Ureter (tissue), 1 donor: ENCODE measurements at places on chromosomes 2 and 18. TPM values are rescaled to one million over a fixed set of nuclear protein-coding genes. Genes with fewer than 3 reads are reported as not detected.

DNA sequence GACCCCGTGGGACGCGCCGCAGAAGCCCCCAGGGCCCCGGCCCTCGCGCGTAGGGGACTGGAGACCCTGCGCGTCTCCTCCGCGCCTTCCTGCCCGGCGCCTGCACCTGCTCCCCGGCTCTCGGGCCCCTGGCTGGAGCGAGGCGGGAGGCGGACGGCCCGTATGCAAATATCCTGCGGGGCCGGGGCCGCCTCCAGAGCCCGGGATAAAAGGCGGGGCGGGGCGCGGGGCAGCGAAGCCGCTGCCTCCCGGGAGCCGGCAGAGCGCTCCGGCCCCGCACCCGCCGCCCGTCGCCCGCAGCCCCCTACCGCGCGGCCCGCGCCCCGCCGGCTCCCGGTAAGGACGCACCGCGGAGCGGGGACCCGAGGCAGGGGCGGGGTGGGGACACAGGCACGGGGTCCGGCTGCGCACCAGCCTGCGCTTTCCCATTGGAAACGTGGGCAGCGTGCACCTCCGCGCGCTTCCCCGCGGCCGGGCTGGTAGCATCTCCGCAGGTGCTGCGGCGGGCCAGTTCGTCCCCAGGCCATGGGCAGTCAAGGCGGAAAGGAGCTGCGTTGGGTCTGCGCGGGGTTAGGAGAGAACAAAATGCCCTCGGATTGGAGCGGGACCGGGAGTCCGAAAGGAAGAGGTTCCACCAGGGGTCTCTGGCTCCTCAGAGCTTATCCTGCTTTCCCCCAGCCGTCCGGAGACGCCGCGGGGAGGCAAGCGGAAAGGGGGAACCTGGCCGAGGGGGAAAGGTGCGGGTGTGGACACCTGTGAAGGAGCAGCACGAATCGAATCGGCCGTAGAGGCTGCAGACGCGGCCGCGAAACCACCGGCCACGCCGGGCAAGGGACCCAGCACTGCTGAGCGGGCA is at the start of gene ATP6V1C2:
Gene ATP6V1C2 (plus strand): TSS at position 235 of the 856 bp plus-strand sequence. CDS start 1,220 bp downstream, outside the sequence.
- no peak for DNase-seq

Gene KATNAL2
- 3.5 TPM for total RNA-seq

Gene HOXD4
- total RNA-seq: 22.4 TPM

Gene ESPNL
- 2.4 TPM for total RNA-seq

- DNase-seq: no peak
Observed at GRCh38 chr2:144477281-144477956, 42.5 kb downstream of the ZEB2 start.

Gene SERPINB3
- not detected for total RNA-seq

GRCh38 chr2:219484343-219485200 is 14.1 kb upstream of the GMPPA start:
- DNase-seq: no peak

Gene SOWAHC
- 19.6 TPM for total RNA-seq

DNA sequence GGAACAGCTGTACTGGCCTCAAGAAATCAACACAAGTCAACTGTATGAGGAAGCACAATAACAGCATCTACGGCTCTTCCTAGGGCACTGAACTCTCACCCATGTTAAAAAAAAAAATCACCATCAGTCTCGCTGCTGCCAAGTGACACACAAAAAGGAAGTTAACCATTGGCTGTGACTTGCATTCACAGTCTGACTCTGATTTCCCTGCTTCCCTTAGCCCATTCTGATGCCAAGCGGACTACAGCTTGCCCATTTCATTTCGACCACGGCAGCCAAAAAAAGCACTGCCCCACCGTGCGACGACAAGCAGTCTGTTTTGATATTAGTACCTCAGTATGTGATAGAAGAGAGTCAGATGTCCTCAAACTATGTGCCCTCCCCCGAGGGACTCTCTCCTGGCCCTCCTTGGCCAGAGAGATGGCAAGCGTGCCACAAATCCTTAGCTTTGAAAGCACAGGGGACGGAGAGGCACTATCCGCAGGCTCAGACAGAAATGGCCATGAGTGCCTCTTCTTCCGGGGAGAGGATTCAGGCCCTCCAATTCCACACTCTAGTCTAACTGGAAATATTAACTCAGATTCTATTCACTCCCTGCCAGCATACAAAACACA is 250.0 kb downstream of the TCF4 start:
- DNase-seq: no peak

Gene PKP4
- total RNA-seq: 142 TPM

Gene FAM237A
- total RNA-seq: not detected

DNA sequence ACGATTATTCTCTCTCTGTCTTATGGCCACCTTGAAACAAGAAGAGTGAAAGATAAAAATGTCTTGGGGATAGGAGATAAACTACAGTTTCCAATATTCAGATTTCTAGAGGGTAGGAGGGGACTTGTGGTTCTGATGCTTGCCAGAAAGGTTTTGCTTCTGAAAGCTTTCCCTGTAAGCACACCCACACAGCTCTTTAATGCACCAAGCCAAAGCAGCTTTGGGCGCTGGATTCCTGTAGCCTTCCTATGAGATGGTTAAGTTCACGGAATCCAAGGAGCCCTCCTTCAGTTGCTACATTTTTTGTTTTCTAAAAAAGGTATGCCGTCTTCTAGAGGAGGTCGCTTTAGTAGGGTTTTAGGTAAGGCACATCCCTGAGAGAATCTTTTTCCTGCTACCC is 4.9 kb downstream of the LRRTM1 start:
- no peak for DNase-seq

GRCh38 chr2:147031897-147032296 is 812.9 kb upstream of the ACVR2A start:
- DNase-seq: no peak

Gene CRYGD
- not detected for total RNA-seq

DNA sequence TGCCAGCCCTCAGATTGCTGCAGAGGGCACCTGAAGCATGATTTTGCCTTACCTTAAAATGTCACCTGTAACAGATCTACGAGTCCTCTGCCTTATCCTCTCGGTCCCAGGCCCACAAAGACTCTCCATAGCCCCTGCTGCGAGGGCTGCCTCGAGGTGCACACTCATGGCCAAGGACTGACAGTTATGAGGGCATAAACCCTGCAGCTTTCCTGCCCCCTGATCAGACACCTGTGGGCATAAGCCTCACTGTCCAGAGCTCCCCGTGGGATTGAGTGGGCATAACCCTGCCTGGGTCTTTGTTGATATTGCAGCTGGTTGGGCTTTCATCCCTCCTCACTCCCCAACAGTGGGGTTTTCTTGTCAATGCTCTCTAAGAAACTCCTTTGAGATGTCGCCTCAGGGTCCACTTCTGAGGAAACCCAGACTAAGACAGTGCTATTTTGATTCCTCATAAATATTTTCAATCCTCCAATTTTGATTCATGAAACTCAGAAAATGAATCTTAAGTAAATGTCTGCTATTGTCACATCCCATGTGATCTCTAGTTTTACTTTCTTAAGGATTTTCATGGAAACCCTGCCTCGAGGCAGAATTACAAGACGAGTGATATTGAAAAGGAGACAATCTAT is 108.5 kb upstream of the NCK2 start:
- no peak for DNase-seq

- no peak for DNase-seq
Observed at GRCh38 chr2:159637988-159638501, 21.7 kb upstream of the BAZ2B start.

- no peak for DNase-seq
Observed at GRCh38 chr2:242075696-242076095, 206.2 kb downstream of the RTP5 start.

DNA sequence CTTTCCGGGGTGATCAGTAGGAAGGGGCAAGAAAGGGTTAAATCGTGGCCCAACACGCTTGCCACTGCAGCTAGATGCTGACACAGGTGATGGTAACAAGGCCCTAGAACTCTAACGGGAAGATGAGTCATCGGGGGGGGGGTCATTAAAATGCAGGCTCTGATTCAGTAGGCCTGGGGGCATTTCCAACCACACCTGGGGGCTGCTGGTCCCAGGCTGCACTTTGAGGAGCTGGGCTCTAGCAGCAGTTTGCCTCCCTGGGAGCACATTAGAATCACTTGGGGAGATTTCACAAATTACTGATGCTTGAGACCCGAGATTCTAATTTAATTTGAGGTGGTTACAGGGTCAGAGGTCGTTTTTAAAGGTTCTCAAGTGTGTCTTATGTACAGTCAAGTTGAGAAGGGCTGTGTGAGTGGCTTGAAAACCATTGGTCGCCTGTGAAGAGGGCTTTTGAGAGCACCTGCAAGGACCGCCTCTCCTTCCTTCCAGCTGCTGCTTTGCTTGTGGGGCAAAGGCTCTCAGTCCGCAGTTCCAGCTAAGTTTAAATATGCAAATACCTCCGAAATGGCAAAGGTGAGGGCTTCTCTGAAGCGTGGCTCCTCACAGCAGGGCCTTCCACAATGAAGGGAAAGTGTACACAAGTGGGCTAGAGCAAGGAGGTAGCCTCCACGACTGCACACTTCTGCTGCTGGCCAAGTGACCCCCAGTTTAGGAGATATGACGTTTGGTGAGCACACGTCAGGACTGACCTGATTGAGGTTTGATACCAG is 128.0 kb upstream of the MSH6 start:
- DNase-seq: no peak

Gene UGT1A6
- 134 TPM for total RNA-seq

DNA sequence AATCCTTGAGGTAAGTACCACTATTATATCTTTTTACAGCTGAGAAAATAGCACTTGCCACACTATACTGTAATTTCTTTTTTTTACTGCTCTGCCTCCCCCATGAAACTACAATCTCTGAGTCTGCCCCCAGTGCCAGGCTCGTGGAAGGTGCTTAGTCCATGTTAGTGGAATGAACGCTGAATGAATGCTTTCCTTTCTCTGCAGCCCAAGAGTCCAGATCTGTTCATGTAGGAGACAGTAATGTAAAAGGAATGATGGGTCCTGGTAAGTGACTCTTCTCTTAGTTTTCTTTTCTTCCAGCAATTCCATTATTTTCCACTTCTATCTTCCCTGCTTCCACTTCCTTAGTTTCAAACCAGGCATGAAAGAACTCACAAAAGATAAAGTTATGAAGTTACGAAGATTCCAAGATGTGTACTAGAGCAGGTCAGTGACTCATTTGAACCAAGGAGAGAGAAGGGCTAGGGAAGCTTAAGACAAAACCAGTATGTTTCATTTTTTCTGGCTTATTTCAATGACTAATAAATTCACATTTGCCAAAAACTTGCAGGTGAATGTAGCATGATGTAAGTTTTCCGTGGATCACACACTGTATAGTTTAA is 46.0 kb downstream of the ARHGEF33 start:
- no peak for DNase-seq

DNA sequence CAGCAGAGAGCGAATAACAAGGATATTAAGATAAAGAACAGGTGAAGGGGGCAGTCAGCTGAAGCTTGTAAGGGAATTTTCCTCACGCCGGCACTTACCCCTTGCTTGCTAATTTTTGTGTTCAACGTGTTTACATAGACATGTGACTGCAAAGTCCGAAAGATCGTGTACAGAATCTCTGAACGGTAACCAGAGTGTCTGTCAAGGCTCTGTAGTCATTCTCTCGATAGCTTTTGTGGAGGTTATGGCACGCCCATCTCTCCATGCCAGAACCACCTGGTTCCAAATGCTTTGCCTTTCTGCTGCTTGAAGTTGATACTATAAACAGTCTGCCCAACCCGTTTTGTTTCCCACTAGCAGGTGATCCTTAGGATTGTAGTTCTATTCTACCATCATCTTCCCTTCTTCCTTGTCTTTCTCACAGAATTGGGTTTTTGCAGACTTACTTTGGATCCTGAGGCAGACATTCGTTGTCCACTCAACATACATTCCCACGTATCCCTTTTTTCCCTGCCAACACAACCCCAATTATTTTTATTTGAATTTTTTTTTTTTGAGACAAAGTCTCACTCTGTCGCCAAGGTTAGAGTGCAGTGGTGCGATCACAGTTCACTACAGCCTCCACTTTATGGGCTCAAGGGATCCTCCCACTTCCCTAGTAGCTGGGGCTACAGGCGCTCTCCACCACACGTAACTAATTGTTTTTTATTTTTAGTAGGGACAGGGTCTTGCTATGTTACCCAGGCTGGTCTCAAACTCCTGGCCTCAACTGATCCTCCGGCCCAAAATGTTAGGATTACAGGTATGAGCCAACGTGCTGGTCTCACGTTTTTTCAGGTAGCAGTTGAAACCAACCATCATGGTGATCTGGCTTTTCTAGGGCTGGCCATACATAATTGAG is 1.3 kb upstream of the USP34 start:
- DNase-seq: no peak

DNA sequence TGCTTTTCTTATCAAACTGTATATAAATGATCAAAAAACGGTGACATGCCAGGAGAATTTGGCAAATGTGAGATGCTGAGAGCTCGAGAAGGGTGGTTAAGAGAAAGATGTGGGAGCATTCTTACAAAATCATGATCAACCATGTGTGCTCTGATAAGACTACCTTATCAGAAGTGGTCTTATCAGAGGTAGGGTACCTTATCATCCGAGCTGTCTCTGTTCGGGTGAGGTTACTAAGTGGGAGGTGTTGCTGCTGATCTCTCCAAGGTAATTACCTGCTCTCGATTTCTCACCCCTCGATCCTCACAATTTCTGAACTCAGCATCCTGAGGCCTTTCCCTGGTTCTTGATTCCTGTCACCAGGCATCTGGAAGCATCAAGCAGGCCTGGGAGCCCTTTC is 813.0 kb upstream of the ID2 start:
- no peak for DNase-seq

Gene SMC6
- 14.1 TPM for total RNA-seq

- peak; percentile 59 for DNase-seq
Observed at GRCh38 chr18:75923169-75923568, 495.7 kb upstream of the SMIM21 start.

DNA sequence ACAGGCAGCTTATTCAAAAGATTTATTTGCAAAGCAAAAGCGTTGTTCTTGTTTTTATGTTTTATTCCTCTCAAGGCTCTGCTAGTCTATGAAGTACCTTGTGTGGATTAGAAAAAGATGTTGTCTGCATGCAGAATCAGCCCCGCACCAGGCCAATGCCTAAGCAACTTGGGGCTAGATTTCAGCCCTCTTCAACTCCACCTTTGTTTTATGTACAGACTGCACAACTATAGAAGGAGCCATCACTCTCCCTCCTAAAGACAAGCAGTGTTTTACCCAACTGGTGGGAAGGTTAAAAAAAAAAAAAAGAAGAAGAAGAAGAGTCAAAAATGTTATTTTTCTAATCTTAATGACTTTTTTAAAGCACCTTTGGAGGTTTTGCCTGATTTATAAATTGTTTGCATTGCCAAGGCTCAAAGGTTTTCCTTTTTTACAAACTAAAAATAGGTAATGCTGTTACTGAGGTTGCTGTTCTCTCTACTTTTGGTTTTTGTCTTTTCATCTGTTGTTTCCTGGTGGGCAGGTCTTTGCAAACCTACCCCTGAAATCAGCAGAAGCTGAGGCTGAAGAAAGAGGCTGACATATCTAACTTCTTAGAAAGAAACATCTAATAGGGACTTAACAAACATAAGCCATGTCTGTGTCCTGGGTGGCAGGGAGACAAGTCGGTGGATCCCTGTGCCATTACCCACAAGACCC is 164.0 kb downstream of the SLC39A10 start:
- no peak for DNase-seq

- no peak for DNase-seq
Observed at GRCh38 chr18:36519358-36519757, 221.8 kb downstream of the FHOD3 start.

Gene CIB4
- total RNA-seq: not detected

DNA sequence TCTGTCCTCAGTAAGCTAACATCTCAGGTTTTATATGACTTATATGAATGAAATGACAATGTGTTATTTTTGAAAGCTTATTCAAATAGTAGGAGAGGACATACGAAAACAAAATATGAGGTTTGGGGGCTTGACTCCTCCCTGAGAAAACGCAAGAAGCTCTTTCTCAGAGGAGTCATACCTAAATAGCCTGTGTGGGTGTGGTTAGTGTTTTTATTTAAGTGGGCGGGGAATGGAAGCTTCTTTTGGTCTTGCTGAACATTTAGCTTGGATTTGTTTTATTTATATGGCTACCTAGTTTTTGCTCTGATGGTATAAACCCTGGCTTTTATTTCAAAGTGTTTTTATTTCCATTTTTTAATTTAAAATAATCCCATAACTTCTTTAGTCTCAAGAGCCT is 72.1 kb upstream of the DSG1 start:
- DNase-seq: no peak
